ENCODE measurements at places on chromosomes 3 and 15. TPM values are rescaled to one million over a fixed set of nuclear protein-coding genes. Genes with fewer than 3 reads are reported as not detected.

FGD5 gene
- total RNA-seq = 2.7 TPM

DNA sequence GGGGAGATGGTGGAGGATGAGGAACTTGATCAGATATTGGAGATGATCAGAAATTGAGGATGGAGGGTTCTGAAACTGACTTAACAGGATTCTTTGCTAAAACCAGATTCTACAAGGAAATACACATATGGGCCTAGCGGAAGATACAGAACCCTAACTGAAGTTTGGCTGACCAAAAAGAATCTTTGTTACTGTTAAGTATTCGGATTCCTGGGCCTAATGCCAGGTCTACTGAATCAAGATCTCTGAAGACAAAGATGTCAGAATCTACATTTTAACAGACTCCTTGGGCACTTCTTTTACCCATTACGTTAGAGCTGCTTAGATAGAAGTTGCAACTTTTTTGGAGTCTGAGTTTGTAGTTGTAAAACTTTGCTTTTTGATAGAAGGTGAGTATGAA lies 137.7 kb downstream of the FNDC3B start:
- no peak for DNase-seq

- DNase-seq = no peak
Observed at GRCh38 chr3:194308601-194309449, 42.3 kb downstream of the CPN2 start.

DNA sequence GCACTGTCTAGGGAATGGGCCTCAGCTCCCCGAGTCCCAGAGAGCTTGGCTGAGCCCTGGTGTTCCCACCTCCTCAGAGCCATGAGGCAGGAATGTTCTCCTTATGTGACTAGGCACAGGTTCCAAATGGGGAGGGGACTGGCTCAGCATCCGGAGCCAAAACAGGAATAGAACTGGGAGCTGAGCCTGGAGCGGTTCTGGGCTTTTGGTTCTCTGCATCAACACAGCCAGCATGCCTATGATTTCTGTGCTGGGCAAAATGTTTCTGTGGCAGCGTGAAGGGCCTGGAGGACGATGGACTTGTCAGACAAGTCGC lies at the start of gene FAM131A:
Gene FAM131A, plus strand, starts transcription at position 202 of the 316 bp plus-strand sequence. Its CDS starts 31 bp downstream, at position 233.
- peak; percentile 72 for DNase-seq

TM4SF1 gene
- total RNA-seq = 18.2 TPM

DNA sequence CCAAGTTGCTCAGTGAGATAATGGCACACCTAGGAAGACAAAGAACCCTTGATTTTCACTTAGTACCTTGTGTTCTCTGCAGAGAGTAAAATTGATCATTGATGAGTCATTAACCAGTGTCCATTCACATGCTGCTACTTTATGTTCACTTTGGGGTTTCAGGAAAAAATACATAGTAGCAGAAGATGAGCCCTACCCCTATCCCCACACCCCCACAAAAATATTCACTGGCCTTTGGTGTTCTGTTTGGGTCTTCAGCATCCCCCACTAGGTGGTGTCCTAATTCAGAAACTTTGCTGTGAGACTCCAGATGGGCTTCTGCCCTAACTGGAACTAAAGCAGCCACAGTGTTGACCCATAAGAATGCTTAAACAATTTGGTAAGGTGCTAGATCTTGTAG lies 178.8 kb downstream of the KLHL25 start:
- DNase-seq = no peak

- DNase-seq = no peak
Observed at GRCh38 chr3:196163666-196164493, 47.3 kb downstream of the ZDHHC19 start.

- DNase-seq = no peak
Observed at GRCh38 chr15:46622851-46623250, 988.0 kb downstream of the SQOR start.

GRCh38 chr3:126956361-126956760 lies 26.6 kb upstream of the PLXNA1 start:
- DNase-seq = no peak

GRCh38 chr3:175046601-175047000 lies 187.5 kb downstream of the NAALADL2 start:
- no peak for DNase-seq

GRCh38 chr3:127547761-127548605 lies 42.5 kb downstream of the TPRA1 start:
- peak; percentile 30 for DNase-seq

DNA sequence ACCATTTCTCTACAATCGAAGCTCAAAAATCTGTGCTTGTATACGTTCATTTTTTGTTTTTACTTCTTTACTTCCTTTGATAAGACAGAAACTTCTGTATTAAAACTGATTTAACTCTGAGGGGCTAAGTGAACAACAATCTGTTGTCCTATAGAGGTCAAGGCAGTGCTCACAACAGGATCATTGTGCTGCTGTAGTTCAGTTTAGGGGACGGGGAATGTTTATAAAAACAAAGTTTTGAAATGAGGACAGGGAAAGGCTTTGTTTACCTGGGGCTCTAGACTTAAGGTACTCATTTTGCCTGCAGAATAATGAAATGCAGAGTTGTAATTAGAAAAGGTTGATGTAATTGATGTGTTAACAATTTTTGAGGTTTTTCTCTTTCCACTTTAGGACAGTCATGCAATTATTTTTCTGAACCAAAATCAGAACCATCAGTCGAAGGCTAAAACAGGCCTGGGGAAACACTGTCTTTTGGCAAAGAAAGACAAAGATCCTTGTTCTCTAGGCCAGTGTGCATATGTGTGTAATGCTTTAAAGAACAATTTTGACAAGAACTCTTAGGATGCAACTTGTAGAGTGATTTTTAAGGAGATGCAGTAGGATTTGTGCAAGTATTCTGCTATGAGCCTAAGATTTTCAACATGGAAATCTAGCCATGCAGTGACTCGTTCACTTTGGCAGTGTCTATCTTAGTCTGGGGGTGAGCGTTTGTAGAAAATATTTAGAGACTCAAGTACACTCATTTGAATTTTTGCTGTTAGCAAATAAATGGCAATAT lies 165.2 kb downstream of the PGPEP1L start:
- no peak for DNase-seq

- no peak for DNase-seq
Observed at GRCh38 chr15:94234300-94234699, 2.9 kb downstream of the MCTP2 start.

DNA sequence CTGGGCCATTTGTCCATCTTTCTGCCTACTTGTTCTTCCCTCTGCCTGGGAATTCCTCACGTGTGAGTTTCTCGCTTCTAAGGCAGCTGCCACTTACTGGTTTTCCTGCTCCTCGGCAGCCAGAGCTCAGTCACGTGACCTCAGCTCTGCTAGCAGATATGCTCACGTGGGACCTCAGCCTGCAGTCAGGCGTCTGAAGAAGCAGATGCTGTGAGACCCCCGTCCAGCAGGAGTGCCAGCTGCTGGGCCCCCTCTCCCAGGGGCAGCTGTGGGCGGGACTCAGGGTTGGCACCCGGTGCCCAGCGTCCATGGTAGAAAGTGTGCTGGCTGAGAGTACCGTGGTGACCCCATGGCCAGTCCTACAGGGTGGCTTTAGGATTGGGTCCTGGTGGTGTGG lies 161.3 kb upstream of the TLE3 start:
- DNase-seq = no peak

- no peak for DNase-seq
Observed at GRCh38 chr15:33380406-33380805, 69.6 kb downstream of the RYR3 start.

DNA sequence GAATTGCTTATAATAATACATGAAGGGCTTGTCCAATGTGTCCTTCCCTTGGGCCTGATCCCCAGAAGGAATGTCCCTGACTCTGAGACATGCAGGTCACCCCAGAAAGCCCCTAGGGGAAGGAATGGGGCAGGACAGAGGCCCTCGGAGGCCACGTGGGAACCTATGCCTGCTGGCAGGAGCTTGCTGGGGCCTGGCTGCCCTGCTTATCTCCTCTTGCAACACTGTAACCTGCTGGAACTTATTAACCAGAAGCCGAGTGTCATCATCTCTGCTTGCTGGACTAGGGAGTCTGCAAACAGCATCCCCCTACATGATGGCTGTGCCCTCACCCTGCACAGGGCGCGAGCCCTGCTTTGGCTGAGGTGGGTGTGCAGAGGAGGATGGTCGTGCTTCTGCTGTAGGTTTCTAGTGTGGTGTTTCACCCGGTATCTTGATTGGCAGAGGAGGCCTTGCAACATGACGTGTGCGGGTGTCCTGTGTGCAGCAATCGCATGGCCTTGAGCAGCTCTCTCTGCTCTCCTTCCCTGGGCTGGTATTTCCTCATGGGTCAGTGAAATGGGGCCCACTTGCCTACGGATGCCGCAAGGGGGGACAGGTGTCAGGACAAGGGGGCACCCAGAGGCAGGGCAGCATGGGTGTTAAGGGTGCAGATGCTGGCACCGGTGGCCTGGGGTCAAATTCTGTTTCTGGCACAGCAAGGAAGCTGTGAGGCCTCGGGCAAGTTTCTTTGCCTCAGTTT lies 5.0 kb downstream of the CHST13 start:
- no peak for DNase-seq

- DNase-seq = no peak
Observed at GRCh38 chr3:187550446-187550845, 119.7 kb downstream of the SST start.

- no peak for DNase-seq
Observed at GRCh38 chr15:92677999-92678398, 22.4 kb upstream of the FAM174B start.

DNA sequence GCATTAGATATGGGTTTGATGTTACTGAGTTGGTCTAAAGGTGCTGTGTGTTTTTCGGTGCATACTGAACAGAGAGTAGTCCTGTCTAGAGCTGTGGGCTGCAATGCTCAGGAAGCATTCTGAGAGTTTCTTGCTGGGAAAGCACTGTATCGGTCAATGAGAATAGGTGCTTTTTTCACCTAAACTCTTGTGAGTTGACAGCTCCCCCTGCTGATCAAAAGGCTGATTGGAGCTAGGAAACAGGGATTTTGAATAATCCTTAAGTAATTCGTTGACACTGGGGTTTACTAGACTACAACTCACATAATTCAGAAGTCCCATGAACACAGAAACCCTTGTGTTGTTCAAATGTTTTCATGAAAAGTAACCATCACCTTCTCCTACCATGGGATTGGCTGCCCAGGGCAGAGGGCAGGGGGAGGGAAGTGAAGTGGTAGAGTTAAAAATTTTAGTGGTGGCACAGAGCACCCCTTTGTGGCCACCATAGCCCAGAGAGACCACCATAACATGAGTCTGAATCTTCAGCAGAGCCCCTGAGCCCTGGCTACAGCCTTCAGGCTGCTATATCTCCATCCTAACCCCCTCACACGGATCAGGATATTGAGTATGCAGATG lies 13.0 kb upstream of the MANF start:
- no peak for DNase-seq

GRCh38 chr3:16412192-16412800 lies 101.2 kb downstream of the RFTN1 start:
- no peak for DNase-seq

- no peak for DNase-seq
Observed at GRCh38 chr3:157918402-157918801, 187.8 kb downstream of the SHOX2 start.

- DNase-seq = no peak
Observed at GRCh38 chr3:105618556-105618955, 250.3 kb downstream of the CBLB start.

GRCh38 chr3:173761161-173761560 lies 363.6 kb downstream of the NLGN1 start:
- no peak for DNase-seq

GRCh38 chr15:96333131-96334016 lies 2.9 kb downstream of the NR2F2 start:
- no peak for DNase-seq

DNA sequence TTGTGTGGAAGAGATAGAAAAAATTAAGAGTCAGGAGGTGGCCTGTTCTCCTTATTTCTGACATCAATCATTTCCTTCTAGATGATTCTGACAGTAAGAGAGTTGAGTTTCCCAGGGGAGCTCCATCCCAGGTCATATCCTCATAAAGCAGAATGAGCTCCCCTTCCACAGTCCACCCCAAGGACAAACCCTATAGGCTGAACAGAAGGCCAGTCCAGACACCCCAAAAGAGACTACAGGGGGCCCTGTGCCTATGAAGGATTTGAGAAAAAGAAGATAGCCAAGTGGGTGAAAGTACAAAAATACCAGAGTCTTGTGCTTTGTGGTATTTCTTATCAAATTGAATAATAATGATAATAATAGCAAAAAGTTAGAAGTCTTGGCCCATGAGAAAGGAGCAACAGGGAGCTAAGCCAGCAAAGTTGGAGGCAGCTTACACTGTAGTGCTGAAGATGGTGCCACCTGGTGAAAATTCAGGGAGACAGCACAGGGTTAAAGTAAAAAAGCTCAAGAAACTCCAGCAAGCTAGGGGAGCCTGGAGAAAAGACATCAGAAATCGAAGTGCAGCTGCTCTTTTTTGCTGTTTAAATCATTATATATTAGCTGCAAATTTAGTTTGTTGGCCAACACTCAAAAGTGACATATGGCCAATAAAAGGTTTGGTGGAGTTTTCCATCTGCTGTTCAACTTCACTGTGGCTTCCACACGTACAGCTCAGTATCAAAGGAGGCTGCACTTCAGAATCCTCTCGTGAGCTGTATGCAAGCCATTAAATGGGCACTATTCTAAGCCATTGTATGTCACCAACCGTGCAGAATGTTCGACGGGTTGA lies 35.8 kb upstream of the SLC24A5 start:
- DNase-seq = no peak

DNA sequence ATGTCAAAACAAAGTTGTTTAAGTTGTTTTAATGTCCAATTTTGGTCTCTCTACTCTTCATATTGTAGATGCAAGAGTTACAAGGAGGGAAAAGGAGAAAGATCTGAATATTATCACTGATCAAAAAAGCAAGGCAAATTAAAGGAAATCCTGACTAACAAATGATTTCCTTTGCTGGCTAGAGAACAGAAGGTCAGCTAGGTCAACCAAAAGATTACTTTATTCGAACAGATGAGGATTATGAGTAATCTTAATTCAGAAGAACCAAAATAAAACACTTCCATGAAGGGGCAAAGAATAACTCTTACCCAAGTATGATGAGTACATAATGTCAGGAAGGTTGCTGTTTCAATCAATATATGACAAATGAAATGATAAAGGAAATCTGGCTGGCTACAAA lies 33.8 kb downstream of the CPNE4 start:
- no peak for DNase-seq

GRCh38 chr3:52277972-52278509 lies 408 bp downstream of the WDR82 start:
- DNase-seq = peak; percentile 55

GRCh38 chr15:44479343-44479742 lies 51.9 kb downstream of the CTDSPL2 start:
- no peak for DNase-seq

GRCh38 chr3:160196511-160197104 lies 28.6 kb upstream of the C3orf80 start:
- no peak for DNase-seq

All from occipital lobe (tissue), 3 donors.